ENCODE measurements at places on chromosomes 5 and 9. TPM values are rescaled to one million over a fixed set of nuclear protein-coding genes. Genes with fewer than 3 reads are reported as not detected.

- H3K4me3 ChIP-seq = no peak overlapping the region
- peaks cover 24% of the 10 kb centered on the region for H3K4me1 ChIP-seq
- DNase-seq = no peak
- no peak overlapping the region for H3K27ac ChIP-seq
- H3K27me3 ChIP-seq = no peaks in the 10 kb centered on the region
These were observed 4.3 kb downstream of the ZBTB34 start for GRCh38 chr9:126864771-126865170.

DNA sequence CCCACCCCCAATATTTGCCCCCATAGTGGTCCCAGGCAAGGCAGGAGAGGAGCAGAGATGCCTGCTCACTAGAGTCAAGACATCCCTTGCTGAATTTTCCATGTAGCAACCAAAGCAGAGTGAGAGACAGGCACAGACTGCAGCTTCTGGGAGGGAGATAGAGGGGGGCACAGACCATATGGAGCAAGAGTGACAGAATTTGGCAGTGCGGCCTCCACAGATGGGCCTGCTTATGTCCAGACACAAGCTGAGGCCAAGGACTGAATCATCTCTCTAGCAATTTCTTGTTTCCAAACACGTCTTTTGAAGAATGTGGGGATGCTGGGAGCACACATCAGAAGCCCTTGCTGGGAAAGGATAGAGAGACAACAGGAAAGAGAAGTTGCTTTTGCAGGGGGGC is 53.0 kb upstream of the ALDH1B1 start:
- H3K36me3 ChIP-seq = no peaks in the 10 kb centered on the region
- H3K4me1 ChIP-seq = peaks cover 5% of the 10 kb centered on the region
- H3K27ac ChIP-seq = no peak overlapping the region

- no peak for DNase-seq
- no peak overlapping the region for H3K27ac ChIP-seq
- no peak overlapping the region for H3K4me3 ChIP-seq
- H3K36me3 ChIP-seq = no peaks in the 10 kb centered on the region
These were observed 127.2 kb downstream of the TLE4 start for GRCh38 chr9:79698967-79699366.

Gene UHRF2
- 84.3 TPM for total RNA-seq

Gene SPATA31A3
- not detected for total RNA-seq
